ENCODE measurements at places on chromosomes 12 and 14.

DNA sequence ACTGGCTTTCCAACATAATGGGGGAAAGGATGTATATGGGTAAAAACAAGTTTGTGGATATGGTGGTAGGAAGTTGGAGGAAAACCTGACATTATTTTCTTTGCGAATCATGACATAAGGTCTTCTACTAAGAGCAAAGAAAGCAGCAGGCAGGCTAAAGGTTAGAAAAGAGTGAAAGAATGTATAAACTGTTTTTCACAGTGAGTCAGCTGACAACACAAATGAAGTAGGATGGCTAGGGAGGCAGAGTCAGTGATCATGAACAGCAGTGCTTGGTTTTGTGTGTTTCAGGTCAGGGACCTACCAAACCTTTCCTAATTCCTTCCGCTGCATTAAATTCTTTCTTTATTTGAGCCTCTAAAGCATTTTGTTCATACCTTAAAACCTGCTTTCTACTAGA lies 46.3 kb upstream of the CATSPERB start:
- no peak for DNase-seq

DNA sequence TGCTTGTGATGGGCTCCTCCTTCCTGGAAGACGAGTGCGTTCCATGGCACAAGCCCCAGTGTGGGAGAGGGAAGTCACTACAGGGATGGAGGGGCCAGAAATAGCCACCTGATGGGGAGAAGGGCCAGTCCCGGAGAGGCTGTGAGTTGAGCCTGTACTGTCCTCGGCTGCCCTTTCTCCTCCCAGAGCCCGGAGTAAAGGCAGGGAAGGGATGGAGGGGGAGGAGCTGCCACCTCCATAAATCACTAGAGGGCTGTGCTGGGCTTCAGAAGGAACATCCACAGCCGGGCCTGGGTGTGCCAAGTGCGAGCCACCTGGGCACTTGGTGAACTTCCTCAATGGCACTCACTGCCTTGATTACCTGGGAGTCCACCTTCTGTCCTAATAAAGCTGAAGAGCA lies 110.1 kb downstream of the RBM19 start:
- DNase-seq: no peak

- no peak for DNase-seq
Observed at GRCh38 chr14:36068777-36069534, 107.6 kb downstream of the PTCSC3 start.

DNA sequence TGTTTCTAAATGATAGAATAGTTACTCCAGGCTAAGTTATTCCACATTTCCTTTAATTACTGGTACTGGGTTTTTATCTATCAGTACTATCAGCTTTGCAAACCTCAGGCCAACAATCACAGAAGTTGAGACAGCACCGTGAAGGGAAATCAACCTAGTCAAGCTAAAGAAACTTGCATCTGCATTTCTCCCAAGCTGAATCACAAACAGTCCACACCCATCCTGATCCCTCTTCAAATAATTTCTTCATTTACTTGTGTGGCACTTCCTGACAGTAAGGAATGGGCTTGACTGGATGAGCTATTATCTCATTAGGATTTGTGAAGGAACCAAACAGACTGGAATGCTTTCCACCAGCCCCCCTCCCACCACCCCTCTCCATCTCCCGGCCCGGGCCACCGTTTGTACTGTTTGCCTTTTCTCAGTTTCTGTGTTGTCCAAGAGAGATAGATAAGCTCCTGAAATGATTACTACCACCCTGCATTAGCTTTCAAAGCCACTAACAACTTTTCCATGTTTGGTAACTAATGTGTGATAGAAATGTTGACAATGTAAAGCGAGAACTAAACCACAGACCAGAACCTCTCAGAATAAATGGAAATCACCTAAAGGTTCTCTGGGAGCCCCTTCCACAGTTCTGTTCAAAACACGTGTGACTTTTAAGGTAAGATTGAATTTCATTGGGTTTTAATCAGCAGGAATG lies 236.3 kb downstream of the SLC25A21 start:
- DNase-seq: no peak

- no peak for DNase-seq
Observed at GRCh38 chr12:15534874-15535273, 212.6 kb downstream of the PTPRO start.

- no peak for DNase-seq
Observed at GRCh38 chr12:12474931-12475795, 87.5 kb downstream of the DUSP16 start.

DNA sequence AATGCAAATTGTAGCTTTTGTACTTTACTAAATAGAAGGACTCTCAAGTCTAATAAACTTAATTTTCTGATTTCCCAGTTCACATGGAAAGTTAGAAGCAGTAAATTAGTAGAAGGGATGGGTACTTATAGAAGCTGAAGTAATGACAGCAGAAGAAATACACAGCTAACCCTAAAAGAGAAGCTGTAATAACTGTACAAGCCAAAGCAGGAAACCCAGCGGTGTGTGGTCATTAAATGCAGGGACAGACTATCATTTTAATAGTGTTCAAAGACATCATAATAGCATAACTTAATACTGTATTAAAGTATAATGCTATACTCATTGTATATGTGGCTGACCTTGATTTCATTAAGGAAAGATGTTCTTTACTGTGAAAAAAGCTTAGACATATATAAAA lies 74.9 kb downstream of the PCNX1 start:
- no peak for DNase-seq

GRCh38 chr12:92469837-92470236 lies 233.0 kb upstream of the PLEKHG7 start:
- DNase-seq: no peak

DNA sequence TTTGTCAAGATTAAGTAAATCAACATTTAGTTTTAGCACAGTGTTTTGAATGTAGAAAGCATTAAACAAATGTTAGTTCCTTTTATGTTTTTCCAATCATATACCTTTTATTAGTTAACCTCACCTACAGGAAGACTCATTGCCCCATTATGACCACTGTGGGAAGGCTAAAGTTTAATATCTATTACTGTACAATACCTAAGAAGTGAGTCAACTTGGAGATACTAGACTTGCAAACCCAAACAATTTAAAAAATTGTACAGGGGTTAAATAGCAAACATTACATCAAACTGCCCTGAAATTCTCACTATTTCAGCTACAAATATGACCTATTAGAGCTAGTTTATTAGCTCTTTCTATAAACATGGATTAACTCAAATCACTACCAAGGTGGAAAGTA lies 8.6 kb upstream of the G2E3 start:
- DNase-seq: no peak

- DNase-seq: no peak
Observed at GRCh38 chr14:32764131-32764530, 174.5 kb upstream of the NPAS3 start.

DNA sequence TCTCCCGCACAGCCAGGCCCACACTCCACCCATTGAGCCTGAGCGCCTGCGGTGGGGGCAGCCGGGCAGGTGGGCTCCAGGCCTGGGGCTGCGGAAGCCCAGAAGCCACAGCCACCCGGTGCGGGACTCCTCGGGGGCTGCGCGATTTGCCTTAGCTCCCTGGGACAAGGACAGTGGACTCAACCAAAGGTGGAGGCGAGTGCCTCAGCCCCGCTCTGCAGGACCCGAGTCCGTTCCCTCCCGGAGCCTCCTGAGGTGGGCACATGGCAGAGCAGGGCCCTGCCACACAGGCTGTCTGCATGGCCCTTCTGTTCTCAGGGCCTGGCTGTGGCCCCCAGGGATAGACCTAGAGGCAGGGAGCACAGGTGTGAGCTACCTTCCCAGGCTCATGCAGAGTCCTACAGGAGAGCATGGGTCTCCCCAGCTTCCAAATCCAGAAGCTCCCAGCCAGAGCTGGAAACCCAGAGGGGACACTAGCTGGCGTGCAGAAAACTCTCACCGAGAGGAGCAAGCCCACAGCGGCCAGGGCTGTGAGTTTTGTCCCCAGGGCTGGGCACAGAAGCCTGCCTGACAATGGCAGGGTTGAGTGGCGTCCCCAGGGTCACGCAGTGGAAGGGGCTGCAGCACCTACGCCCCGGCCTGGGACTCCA lies 22.2 kb upstream of the LRTM2 start:
- no peak for DNase-seq

GRCh38 chr12:39205969-39206368 lies 237.0 kb downstream of the KIF21A start:
- no peak for DNase-seq

DNA sequence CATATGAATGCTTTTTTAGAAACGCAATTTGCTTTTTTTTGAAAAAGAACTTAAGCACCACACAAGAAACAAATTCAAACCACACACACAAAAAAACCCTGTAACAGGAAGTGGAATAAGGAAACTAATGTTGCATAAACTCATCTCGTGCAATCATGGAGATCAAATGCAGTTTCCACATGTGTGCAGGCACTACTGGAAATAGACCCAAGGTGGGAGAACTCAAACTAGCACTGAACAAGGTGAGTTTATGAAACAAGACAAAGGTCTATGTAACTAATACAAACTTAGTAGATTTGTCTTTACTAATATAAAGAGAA lies 17.5 kb downstream of the NIN start:
- no peak for DNase-seq

- DNase-seq: peak; percentile 97
Observed at GRCh38 chr12:62259993-62260732, at the start of gene USP15. Gene USP15 (plus strand): TSS chr12:62260404. CDS start chr12:62260415, 11 bp downstream.

GRCh38 chr12:47811581-47812484 lies 7.9 kb downstream of the HDAC7 start:
- no peak for DNase-seq

DNA sequence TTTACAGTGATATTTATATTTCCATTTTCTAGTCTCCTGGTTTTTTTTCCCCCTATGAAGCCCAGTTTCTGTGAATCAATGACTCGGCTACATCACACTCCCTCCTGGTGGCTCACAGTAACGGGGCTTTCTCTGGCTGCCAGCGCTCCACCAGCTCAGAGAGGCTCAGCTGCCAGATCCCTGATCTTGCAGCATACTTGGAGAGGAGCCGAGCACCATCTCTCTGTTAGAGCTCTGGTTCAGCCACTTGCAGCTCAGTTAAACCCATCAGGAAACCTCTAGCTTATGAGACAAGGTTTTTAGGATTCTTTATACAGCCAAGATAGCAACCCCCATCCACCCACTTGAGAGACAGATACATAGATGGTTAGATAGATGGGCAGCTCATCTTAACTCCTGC lies 74.6 kb downstream of the CIT start:
- no peak for DNase-seq

- DNase-seq: no peak
Observed at GRCh38 chr14:22422238-22422637, 166.8 kb downstream of the DAD1 start.

DNA sequence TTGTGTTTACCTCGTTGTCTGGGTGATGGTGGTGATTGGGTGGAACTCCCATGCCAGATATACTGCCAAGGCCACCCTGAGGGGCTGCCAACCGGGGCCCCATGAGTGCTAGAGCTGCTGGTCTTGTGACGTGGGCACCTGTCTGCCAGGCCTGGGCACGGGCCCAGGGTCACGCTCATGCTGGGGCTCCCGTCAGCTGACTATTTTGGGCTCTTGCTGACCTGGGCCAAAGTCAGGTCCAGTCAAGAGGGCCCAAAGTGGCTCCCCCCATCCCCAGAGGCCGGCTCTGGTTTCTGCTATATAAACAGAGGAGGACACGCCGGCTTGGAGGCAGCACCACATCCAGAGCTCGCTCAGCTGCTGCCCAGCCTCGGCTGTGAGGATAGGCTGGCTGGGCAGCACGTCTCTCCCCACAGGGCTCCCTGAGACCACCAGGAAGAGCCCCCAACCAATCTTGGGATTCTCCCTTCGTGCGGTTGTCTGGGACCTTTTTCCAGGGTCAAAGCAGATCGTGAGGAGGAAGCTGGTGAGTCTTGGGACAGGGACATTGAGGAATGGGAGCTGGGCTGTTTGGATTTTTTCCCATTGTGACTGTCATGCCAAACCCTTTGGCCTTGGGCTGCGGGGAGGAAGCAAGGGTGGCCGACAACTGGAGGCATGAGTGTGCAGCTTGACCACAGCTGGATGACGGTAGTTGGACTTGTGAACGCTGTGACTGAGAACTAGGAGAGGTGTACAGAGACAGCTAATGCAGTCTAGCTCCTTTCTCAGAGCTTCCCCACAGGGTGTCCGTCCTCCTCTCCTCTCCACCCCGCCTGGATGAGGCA lies 7.6 kb upstream of the NR4A1 start:
- no peak for DNase-seq

DNA sequence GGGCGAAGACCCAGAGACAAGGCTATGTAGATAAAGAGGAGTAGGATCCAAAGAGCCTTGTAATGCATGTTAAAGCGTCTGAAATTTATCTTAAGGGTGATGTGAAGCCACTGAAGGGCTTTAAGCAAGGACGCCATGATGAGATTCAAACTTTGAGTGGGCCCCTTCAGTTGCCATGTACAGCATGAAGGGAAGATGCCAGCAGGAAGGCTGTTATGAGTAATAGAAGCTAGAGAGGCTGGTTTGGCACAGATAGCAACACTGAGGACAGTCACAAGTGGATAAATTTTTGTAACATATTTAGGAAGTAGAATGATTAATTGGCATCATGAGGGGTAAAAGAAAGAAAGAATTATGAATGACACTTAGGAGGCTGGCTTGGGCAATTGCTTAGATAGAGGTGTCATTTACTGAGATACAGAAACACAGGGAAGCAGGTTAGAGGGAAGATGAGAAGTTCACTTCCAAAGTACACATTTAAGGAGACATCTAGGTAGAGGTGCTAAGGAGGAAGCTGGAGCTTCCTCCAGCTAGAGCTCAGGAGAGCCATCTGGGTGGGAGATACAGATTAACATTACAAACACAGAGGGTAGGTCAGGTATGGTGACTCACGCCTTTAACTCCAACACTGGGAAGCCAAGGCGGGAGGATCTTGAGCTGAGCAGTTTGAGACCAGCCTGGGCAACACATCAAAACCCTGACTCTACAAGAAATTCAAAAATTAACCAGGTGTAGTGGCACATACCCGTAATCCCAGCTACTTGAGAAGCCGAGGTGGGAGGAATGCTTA lies 13.7 kb downstream of the ATG2B start:
- no peak for DNase-seq

DNA sequence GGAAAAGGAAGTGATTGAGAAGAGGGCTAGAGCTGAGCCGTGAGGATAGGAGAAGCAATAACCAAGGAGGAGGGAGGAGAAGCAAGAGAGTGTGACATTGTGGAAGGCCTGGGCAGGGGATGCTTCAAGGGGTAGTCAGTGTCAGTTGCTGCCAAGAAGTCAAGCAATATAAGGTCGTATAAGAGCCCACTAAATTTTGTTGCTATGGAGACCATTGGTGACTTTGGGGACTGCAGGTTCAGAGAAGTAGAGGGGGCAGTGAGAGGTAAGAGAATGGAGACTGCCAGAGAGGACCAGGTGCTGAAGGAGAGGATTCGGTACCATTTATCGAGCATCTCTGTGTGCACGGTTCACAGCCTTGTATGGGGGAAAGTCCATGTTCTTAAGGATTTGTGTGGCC lies 3.1 kb upstream of the ATXN3 start:
- no peak for DNase-seq

- DNase-seq: no peak
Observed at GRCh38 chr12:129607756-129608155, 296.1 kb downstream of the TMEM132D start.

- DNase-seq: no peak
Observed at GRCh38 chr14:51774209-51774608, 86.2 kb upstream of the GNG2 start.

GRCh38 chr12:9634177-9634803 lies 26.6 kb upstream of the KLRB1 start:
- DNase-seq: peak; percentile 75

GRCh38 chr14:76698631-76699030 lies 62.6 kb upstream of the VASH1 start:
- DNase-seq: no peak
